Naive thymus-derived CD8-positive, alpha-beta T cell (primary cell): ENCODE measurements at places on chromosomes 1 and 21.

DNA sequence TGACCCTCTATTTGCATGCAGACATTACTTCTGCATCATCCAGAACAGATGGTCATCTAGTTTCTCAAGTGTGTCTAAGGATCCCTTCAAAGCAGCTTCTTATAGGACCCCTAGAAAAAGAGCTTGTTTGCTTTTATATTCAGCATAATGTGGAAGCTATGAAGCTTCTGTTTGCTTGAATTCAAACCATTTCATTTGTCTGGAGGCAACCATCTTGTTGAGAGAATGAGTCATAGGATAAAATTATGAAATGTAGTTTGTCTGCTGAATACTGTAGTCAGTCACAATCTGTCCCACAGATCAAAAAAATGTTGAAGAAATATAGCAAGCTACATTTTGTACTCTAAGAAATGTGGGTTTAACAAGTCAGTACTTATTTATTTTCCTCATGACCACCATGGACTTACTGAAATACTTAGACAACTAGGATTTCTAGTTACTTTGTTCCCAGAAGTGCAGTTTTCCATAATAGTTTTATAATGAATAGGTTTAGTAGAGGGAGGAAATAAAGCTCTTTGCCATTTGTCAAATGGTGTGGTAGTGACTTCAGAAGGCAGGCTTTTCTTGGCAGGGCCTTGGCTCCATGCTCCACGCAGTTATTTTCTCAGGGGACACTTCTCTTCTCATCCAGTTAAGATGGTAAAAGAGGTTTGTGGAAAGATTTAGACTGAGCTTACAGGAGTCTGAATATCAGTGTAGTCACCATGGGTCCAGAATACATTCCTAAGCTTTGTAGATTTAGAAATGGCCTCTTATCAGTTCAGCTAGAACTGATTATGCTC, 74.8 kb upstream of the DEPDC1 start:
- H3K4me1 ChIP-seq: no peaks in the 10 kb centered on the region
- no peak overlapping the region for H3K4me3 ChIP-seq
- no peaks in the 10 kb centered on the region for H3K27me3 ChIP-seq
- no peak for DNase-seq
- no peak overlapping the region for H3K27ac ChIP-seq
- H3K36me3 ChIP-seq: peaks cover 4% of the 10 kb centered on the region

DNA sequence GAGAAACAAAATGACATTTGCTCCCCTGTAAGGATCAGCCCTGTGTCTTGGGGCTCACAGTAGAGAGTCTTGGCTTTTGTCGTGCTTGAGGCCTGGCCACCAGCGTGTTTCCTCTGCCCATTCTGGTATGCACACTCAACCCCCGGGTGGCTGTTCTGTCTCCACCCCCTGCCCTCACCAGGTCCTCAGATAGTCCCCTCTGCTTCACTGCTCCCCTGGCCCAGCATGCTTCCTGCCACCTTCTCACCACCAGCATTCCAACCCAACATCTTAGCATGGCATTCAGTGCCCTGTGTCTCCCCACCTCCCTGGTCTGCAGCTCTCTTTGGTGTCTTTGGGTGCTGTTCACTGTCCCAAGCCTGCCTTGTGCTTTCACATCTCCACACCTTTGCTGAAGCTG, 16.2 kb downstream of the ZNF362 start:
- no peak overlapping the region for H3K4me3 ChIP-seq
- peaks cover 47% of the 10 kb centered on the region for H3K4me1 ChIP-seq
- no peak for DNase-seq
- no peaks in the 10 kb centered on the region for H3K27me3 ChIP-seq
- peaks cover 5% of the 10 kb centered on the region for H3K36me3 ChIP-seq
- H3K27ac ChIP-seq: no peak overlapping the region

DNA sequence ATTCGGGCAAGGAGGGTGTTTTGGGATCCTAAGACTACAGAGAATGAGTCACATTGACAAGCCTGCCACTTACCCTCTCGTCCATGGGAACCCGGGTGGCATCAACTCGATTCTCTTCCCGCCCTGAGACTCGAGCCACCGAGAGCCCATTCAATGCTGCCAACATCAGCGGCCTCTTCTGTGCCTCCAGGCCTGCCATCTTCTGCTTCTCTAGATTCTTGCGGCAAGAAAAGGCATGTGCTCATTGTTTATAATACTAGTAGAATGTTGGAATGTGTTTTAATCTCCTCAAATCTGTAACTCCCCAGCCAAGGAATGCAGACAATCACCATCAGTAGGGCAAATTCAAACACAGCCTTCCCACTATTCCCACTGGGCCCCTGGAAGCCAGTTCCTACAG, 96.9 kb downstream of the SMYD2 start:
- no peak overlapping the region for H3K4me3 ChIP-seq
- no peaks in the 10 kb centered on the region for H3K27me3 ChIP-seq
- no peak for DNase-seq
- H3K27ac ChIP-seq: no peak overlapping the region
- no peaks in the 10 kb centered on the region for H3K36me3 ChIP-seq

DNA sequence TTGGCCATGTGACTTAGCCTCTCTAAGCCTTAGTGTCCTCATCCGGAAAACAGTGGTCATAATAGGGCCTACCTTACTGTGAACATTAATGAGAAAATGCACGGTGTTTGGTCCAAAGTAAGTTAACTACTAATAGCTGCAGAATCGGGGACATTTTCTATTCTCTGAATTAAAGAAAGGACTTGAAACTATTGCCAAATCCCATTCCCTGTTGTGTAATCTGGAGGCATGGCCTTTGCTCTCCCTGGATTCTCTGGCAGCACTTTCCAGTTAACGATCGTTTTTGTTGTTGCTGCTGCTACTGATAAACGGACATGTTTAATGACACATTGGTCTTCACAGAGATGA, 30.5 kb downstream of the FMO4 start:
- H3K4me1 ChIP-seq: no peaks in the 10 kb centered on the region
- H3K27ac ChIP-seq: no peak overlapping the region
- no peak overlapping the region for H3K4me3 ChIP-seq
- H3K36me3 ChIP-seq: peaks cover 36% of the 10 kb centered on the region

DNA sequence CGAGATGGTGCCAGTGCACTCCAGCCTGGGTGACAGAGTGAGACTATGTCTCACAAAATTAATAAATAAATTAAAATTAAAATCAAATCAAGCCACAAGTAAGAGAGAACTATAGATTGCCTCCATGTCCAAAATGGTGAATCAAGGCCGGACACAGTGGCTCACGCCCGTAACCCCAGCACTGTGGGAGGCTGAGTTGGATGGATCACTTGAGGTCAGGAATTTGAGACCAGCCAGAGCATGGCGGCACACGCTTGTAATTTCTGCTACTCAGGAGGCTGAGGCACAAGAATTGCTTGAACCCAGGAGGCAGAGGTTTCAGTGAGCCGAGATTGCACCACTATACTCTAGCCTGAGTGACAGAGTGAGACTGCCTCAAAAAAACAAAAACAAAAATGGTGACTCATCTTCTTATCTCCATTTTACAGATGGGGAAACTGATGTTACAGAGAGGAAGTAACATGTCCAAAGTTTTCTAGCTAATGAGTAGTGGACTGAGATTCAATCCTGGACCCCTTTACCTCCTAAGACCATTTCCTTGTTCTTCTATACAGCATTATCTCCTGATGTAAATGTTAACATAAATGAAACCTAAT, 99.0 kb upstream of the HNRNPU start:
- DNase-seq: no peak
- peaks cover 15% of the 10 kb centered on the region for H3K4me1 ChIP-seq
- no peaks in the 10 kb centered on the region for H3K27me3 ChIP-seq
- no peak overlapping the region for H3K4me3 ChIP-seq
- H3K27ac ChIP-seq: peak overlapping the region; percentile 29

DNA sequence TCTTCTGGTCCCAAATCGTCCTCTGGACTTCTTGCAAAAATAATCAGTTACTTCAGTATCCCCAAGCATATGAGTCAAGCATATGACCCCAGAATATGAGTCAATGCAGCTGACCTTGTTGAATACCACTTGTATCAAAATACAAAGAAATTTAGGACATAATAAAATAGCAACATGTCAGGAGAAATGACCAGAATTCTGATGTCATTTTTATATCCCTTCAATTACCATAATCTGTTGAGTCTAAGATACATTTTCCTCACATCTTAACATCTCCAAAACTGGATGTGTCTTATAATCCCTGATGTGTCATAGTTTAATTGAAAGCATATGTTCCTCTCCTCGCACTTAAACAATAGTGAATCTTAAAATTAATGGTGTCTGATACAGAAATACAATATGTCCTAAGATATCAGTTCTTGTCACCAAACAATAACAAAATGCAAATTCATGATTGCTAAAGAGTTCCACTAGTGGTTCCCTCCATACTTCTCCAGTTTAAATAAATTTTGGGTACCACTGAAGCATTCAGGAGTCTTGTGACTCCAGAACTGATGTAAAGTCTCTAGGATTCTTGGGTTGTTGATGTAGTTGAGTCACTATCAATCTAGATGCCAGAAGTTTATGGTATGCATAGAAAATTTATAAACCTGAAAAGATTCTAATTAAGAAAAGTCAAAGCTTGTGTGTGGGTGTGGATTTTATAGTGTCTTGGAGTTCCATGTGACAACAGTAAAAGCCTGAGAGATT, 41.8 kb downstream of the KIFAP3 start:
- H3K27me3 ChIP-seq: no peaks in the 10 kb centered on the region
- no peak overlapping the region for H3K4me3 ChIP-seq
- peaks cover 6% of the 10 kb centered on the region for H3K36me3 ChIP-seq
